Uterus (tissue), 4 donors: ENCODE measurements at places on chromosomes 1 and 21.

DNA sequence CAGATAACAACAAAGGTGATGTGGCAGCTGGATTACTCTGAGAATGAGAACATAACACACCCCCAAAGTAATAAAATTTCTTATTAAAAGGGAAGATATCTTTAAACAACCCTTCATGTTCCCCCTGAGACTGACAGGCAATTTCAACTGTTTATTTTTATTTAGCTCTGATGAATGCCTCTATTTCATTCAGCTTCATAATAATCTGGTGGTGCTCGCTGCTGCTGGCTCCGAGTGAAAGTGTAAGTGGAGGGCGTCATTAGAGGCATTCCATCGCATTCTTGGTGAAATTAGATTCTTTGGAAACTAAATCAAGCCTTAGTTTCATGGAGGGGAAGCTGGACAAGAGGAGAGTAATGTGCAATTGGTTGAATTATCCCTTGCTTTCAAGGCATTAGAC lies 128.9 kb downstream of the GRIK1 start:
- DNase-seq: no peak

DNA sequence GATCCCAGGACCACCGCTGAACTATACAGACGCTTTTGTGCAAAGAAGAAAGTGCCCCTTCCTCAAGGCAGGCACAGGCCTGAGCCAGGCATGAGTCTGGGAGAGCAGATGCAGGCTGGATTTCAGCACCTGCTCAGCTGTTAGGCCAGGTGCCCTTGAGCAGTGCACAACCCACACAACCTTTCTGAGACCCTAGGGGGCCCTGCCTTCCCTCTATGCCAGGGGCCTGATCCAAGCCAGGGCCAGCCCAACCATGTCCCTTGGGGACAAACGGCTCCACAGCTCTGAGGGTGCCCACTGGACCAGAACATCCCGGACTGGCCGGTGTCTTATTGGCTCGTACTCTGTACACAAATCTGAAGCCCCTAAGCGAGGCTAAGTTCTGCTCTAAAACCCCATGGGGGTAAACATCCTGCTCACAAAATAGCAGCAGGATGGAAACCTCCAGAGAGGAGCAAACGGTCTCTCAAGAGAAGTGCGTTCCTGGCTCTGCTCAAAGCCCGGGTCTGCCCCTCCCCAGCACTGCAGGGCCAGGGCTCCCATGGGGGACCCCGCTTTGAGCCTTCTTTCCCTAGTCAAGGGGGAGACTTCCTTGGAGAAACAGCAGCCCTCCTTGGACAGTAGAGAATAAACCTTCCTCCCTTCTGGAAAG lies 275.1 kb downstream of the NPHP4 start:
- no peak for DNase-seq

GRCh38 chr1:3914331-3914851 lies 14.3 kb upstream of the C1orf174 start:
- DNase-seq: no peak

GRCh38 chr21:14594967-14595366 lies 48.9 kb upstream of the SAMSN1 start:
- DNase-seq: no peak

GRCh38 chr1:1867164-1867563 lies 23.7 kb downstream of the GNB1 start:
- DNase-seq: no peak

DNA sequence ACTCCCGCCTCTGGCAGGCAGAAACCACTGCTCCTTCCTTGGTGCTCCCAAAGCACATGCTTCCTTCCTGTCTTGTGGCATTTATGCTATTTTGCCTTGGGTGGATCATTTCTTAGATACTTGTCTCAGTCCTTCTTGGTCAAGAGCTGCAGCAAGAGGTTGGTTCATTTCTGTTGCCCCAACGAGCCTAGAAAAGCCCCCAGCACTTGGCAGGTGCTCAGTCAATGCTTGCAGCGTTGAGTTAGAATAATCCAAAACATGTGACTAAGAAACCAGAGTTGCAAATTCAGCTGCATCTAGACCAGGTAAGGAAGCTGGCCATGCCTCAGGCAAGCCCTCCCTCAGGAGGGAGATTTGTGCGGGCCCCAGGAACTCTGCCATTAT lies 42.4 kb upstream of the TENT5C start:
- no peak for DNase-seq

- no peak for DNase-seq
Observed at GRCh38 chr1:160539990-160540858, 17.2 kb upstream of the SLAMF6 start.

DNA sequence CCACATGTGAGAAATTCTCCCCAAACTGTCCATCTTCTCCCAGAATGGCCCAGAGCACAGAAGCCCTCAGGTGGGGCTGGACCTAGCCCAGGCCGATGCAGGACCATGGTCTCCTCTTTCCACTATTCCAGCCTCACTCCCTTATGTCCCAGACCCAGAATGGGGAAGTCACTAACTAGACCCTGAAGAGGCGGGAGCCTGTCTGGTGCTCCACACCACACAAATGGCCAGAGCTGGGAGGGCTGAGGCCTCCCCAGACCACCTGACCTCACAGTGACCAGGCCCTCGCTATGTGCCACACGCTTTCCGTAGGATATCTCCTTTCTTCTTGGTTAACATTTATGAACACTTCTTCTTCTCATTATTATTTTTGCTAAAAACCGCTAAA lies 54.9 kb upstream of the EDN2 start:
- peak; percentile 2 for DNase-seq

DNA sequence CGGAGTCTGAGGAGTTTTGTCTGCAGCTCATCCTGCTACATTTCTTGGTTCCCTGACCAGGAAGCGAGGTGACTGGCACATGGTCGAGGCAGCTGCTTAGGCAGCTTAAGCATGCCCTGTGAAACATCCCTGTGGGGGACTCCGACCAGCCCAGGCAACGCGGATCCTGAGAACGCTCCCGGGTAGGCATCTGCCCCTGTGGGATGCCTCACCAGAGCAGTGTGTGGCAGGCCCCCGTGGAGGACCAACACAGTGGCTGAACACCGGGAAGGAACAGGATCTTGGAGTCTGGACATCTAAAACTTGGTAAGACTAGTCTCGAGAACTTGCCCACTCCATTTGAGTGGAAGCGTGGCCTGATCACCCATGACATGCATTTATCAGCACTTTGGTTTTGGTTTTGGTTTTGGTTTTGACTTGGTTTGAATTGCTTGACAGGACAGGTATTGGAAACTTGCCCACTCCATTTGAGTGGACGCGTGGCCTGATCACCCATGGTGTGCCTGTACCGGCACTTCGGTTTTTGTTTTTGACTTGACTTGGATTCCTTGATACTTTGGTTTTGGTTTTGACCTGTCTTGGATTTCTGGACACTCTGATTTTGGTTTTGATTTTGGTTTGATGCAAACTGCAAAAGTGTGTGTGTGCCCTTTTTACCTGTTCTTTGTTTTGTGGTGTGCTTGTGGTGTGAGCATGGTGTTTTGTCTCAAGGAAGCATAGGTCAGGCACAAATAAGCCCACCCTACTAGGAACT lies 12.2 kb upstream of the NEK2 start:
- no peak for DNase-seq

DNA sequence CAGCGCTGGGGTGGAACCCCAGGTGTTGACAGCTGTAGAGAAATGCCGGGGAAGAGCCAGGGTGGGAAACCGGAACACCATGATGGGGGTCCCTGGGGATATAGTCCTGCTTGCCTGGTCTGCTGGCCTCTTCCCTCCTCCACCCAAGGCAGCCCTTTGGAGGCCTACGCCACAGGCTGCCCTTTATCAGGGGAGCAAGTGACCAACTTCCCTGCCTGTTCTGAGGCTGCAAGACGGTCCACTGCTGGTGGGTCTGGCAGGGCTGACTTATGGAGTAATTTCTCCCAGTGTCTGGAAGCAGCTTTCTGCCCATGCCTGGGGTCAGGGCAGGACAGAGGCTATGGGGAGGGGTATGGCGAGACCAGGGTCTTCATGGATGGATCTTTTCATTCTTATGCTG lies 50.8 kb upstream of the EDN2 start:
- DNase-seq: peak; percentile 4

DNA sequence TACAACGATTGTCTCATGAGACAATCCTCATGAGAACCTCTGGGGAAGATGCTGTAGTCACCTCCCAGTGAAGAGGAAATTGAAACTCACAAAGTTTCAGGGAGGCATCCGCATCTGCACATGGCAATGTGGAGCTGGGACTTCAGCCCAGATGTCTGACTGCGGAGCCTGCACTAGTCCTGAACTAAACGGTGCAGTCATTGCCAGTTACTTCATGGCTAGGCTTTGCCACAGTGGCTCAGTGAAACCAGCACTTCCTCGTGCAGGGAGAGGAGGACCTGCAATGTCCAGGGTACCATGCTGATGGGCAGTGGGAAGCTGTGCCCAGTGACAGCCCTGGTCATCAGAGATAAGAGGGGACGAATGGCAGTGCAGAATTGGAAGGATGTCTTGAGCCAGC lies 40.7 kb upstream of the ETS2 start:
- DNase-seq: no peak

DNA sequence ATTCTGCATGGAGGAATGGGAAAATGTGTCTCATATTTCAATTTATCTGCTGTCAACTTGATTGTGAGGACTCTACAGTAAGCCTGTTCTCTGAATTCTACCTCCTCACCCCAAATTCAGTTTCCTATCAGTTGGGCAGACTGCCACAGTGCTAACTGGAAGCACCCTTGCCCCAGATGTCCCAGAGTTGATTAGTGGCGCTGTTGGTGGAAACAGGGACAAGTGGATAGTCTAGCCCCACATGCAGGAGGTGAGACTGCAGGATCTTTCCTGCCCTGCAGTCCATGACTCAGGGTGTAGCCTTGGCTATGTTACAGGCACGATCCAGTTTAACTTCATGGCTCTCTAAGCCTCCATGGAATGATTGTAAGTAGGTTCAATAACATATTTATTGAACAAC lies 22.1 kb downstream of the ADAM30 start:
- DNase-seq: no peak

DNA sequence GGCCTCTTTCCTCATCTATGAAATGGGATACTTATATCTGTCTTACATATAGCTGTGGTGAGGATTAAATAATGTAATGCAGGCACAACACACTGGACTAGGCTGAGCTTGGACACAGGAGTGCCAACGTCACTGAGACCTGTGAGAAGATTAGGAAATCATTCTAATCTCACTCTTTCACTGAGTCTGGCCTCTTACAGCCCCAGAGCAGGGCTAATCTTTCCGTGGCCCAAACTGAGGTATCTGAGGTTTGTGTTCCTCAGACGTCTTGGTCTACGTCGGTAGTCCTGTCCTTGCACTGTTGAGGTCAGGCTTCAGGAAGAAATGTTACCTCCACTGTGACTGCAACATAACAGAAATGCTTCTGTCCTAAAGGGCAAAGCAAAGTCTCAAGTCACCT lies 22.6 kb upstream of the A3GALT2 start:
- no peak for DNase-seq

- DNase-seq: no peak
Observed at GRCh38 chr1:200302921-200303290, 106.9 kb downstream of the ZNF281 start.

DNA sequence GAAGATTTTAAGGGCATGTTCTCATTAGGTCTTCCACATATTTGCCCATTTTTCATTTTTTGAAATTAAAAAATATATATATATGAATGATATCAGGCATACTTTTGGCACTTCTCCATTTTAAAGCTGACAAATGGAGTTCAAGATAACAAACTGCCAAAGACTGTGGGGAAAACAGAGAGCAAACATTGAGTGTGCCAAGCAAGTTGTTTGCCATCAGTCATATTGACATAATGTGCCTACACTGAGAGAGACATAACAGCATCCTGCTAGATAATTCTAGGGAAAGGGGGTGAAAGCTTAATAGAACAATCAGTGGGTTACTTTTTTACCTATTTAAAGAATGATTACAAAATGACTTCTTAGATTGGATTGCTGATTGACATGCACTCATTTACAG lies 529.4 kb upstream of the CXADR start:
- no peak for DNase-seq

- no peak for DNase-seq
Observed at GRCh38 chr1:225750875-225751824, 26.5 kb upstream of the SRP9 start.

- no peak for DNase-seq
Observed at GRCh38 chr1:7407980-7408770, 362.9 kb upstream of the VAMP3 start.

DNA sequence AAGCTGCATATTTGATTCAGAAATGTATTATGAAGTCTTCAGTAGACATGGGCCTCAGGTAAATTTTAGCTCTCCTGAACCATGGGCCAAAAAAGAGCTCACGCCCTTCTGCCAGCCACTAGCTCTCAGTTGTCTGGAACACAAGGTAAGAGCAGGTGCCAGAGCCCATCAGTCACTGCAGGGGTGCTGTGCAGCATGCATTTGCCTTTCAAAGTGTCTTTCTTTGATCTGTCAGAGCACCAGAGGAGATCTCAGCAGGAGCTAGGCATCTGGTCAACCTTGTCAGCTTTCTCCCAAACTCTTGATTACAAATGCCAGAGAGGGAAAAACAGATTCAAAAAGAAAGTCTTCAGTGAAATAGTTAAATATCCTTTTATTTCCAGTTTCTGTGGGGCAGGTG lies 332.3 kb downstream of the COL11A1 start:
- no peak for DNase-seq

DNA sequence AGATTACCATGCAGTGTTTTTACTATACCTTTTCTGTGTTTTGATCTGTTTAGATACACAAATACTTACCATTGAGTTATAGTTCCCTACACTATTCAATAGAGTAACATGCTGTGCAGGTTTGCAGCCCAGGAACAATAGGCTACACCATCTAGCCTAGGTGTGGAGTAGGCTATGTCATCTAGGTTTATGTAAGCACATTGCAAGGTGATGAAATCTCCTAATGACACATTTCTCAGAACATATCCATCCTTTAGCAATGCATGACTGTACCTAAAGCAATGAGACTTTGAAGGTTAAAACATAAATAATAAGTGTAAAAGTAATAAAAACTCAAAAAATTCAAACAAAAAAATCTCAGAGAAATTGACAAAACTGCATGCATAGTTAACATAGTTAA lies 358.6 kb downstream of the USH2A start:
- DNase-seq: no peak

DNA sequence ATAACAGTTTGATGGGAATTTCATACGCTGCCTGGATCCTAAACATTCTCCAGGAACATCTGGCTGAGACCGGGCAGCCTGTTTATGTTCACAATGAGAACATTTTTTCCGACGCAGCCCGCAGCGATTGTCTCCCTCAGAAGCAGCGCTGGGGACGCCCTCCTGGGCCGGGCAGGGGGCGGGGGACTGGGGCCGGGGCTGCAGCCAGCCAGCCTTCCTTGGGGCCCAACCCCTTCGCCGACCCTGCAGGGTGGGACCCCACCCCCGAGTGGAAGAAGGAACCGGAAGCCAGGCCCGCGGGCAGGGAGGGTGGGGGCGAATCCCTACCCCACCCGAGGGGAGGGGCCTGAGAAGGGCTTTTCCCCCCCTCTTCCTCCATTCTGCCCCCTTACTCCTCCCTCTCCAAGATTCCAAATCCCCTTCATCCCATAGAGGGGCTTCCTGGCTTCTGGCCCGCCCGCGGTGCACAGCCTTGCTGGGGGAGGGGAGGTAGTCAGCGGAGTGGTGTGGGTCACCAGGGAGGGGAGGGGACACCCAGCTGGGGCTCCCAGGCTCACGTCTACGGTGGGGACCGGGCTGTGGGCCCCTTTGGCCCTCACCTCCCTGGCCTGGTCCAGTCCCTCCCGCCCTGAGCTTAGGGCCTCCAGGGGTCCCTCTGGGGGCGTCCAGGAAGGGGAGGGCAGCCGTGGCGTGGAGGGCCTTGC lies 60.6 kb downstream of the WNT9A start:
- DNase-seq: peak; percentile 64

- DNase-seq: no peak
Observed at GRCh38 chr1:18407166-18408045, 73.3 kb upstream of the KLHDC7A start.
